ENCODE measurements at places on chromosomes 13 and 19. TPM values are rescaled to one million over a fixed set of nuclear protein-coding genes. Genes with fewer than 3 reads are reported as not detected.
A peak's percentile ranks its signal among the peaks of the same experiment; 100 is the strongest.

- DNase-seq: peak; percentile 46
These were observed at the start of gene LMO7 for GRCh38 chr13:75635828-75636435. Gene LMO7, plus strand, starts transcription at chr13:75636330. Its CDS starts 328 bp downstream, at chr13:75636658.

The FCAR gene
- total RNA-seq: not detected

GRCh38 chr19:5026706-5027273 lies 57.9 kb downstream of the KDM4B start:
- no peak for DNase-seq

- no peak for DNase-seq
These were observed 16.6 kb downstream of the RFX1 start for GRCh38 chr19:13989487-13989886.

DNA sequence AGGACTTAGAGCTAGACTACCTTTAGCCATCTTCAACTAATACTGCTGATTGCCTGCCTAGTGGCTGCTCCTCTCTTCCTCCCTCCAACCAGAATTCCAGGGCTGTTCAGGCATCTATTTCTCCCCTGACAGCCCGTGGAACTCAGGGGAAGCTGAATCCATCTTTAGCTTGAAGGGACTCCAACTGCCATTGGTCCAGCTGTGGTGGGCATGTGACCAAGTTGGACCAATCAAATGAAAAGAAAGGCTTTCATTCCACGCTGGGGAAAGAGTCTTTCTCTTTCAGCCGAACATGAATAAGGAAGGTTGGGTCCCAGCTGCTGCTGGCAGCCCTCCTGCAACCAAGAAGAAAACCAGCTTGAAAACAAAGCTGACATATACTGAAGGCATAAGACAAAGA lies 168.5 kb upstream of the OBI1 start:
- DNase-seq: no peak
